ENCODE measurements at places on chromosomes 4 and X.

DNA sequence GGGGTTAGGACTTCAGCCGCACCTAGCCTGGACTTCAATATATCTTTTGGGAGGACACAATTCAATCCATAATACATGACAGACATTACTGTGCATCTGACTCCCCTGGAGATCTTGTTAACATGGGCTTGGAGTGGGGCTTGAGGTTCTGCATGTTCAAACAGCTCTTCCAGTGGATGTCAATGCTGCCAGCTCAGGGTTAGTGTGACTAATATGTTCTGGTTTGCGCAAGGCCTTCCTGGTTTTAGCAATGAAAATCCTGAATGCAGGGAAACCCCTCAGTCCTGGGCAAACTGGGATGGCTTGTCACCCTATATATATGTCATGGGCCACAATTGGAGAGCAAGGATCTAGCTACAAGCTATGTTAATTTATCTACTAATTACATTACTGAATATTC, 2.7 kb upstream of the TSPAN7 start:
- no peak for DNase-seq

- DNase-seq = no peak
Measured at GRCh38 chr4:136831553-136831952, 700.7 kb downstream of the PCDH18 start.

- DNase-seq = no peak
Measured at GRCh38 chr4:133995243-133995960, 206.2 kb downstream of the PABPC4L start.

DNA sequence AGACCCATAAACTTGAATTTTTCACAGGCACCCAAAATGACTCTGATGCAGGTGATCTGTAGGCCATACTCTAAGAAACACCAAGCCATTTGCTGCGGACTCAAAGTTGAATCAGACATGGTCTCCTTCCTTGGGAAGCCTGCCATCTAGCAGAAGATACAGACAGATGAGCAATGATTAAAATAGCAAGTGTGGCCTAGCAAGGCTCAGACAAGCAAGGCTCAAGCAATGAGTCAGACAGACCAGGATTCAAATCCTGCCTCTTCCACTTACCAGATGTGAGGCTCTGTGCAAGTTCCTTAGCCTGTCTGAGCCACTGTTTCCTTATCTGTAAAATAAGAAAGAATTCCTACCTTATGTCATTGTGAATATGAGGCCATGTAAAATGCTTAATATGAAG, 2.3 kb downstream of the CCDC149 start:
- DNase-seq = no peak

DNA sequence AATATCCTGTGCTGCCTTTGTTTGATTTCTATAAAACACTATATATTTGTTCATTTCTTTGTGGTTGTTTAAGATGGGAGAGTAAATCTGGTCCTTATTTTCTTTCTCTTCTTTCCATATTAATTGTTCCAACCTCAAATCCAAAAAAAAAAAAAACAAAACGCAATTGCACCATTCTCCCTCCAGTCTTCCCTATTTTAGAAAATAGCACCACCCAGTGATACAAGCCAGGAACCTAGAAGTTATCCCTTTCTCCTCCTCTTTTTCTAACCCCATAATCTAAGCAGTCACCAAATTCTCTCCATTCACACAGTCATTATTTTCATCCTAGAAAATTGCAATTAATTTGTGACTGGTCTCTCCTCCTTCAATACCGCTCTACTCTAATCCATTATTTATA, 107.8 kb downstream of the GABRA3 start:
- DNase-seq = no peak

- no peak for DNase-seq
Measured at GRCh38 chrX:151538190-151539122, 25.0 kb upstream of the PASD1 start.

DNA sequence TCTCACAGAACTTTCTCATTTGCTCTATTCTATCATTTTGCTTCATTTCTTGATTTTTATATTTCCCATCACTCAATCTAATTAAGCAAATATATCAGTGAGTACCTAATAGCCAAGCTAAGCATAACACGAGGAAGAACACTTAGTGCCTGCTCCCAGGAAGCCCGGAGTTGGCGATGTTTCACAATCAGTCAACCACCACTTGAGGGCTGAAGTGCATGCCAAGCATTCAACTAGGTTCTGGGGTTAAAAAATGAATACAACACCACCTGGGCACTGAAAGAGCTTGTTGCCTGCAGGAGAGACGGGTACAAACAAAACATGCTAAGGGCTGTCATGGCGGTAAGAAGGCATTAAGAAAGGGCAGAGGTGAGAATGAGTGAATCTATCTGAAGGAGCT, 47.5 kb downstream of the UCHL1 start:
- DNase-seq = peak; percentile 20

GRCh38 chrX:103941201-103941975, 21.0 kb upstream of the TMSB15B start:
- DNase-seq = peak; percentile 28

DNA sequence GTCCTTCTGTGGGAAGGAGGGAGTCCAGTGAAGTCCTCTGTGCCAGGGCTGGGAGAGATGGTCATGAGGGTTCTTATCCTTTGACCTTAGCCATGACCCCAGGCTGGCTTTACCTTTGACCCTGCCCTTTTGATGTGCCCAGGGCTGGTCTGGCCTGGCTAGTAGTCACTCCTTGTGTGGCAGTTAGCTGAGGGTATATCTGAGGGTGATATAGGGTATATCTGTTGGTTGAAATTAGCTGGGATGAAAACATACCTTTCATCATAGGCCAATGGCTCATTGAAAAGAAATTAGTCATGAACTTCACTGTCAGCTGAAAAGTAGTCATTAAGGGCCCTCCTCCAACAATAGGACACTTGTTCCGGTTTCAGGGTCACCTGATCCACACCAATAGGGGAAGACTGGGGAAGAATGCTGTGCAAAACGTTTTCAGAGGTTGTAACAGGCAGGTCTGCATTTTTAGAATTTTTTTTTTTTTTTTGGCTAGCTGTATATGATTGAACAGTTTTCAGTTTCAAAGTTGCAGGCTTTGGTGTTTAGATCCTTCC, 74.6 kb upstream of the STOX2 start:
- DNase-seq = no peak

DNA sequence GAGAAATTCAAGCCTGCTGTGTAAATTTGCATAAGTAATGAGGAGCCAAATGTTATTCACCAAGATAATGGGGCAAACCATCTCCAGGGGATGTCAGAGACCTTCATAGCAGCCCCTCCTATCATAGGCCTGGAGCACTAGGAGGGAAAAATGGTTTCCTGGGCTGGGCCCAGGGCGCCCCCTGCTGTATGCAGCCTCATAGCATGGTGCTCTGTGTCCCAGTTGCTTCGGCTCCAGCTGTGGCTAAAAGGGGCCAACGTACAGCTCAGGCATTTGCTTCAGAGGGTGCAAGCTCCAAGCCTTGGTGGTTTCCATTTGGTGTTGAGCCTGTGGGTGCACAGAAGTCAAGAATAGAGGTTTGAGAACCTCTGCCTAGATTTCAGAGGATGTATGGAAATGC, 859.3 kb downstream of the RPA4 start:
- no peak for DNase-seq

GRCh38 chrX:148424570-148424969, 75.8 kb upstream of the AFF2 start:
- DNase-seq = no peak

- peak; percentile 60 for DNase-seq
Measured at GRCh38 chr4:20395160-20395773, 143.6 kb downstream of the SLIT2 start.

DNA sequence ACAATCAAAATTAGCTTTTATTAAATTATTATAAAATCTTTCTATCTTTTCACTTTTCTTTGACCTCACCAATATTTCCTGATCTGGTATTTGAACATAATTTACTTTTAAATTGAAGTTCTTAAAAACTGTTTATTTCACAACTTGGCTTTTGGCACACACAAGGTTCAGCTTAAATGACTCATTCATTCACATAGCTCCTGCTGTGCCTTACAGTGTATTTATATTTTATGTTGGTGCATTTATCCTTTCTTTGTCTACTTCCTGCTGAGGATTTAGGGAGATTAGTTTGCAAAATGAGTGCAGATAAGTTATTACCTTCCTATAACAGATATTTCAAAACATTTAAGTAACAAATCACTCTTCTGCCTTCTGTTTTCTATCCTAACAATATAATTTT, 430.6 kb downstream of the DTHD1 start:
- DNase-seq = no peak

DNA sequence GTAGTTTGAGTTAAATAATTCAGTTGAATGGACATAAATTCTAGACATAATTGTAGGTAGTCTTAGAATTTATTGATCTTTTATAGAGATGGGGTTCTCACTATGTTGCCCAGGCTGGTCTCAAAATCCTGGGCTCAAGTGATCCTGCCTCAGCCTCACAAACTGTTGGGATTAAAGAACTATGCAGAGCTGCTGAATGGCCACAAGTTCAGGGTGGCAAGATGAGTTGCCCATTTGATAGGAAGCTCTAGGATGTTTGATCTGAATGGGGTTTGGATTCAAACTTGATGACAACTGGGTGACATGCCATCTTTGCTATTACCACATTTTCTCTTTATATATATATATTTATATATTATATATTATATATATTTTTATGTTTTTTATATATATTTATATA, 3.6 kb downstream of the RPL36A start:
- DNase-seq = no peak

GRCh38 chr4:25123236-25123635, 37.0 kb downstream of the SEPSECS start:
- DNase-seq = no peak

- DNase-seq = no peak
Measured at GRCh38 chrX:20372533-20372932, 105.8 kb upstream of the RPS6KA3 start.

DNA sequence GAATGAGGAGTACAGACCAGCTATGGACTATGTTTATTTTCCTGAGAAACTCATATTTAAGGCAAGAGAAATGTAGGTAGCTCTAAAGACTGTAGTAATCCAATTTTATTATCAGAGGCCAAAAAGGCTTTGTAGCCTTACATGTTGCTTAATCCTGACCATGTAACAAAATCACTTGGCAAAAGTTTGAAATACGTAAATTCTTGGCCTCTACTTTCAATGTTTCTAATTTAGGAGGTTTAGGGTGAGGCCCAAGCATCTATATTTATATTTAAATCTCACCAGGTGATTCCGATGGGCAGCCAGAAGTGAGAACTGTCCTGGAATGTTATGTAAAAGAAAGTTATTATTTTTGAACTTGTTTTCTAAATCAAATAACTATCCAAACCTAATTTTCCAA, 289.7 kb downstream of the IL1RAPL1 start:
- no peak for DNase-seq

DNA sequence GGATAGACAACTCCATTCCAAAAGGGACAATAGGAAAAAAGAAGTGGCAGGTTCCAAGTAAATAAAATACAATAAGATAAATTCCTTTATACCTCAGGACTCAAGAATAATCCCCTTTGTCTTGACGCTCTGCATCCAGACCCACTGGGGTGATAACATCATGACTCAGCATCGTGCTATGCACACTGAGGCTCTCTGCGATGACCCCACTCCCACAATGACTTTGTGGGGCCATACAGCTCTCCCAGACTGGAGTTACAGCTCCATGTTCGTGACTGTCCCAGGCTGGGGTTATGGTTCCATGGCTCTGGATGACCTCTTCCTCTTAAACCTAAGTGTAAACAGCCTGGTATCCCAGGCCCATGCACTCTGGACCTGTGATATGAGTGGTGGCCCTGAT, 254.5 kb upstream of the ADGRL3 start:
- DNase-seq = no peak

- no peak for DNase-seq
Measured at GRCh38 chrX:154525606-154526490, 9.8 kb upstream of the FAM3A start.

GRCh38 chr4:107718351-107718965, 1.6 kb downstream of the PAPSS1 start:
- DNase-seq = no peak

Measured in NCI-H1092 treated with DMSO at 0.1 percent for 48 hours (cell line).